ENCODE measurements at places on chromosomes 6 and 20.

GRCh38 chr20:19375395-19375794 lies 163.0 kb downstream of the SLC24A3 start:
- no peak for DNase-seq

- DNase-seq = no peak
Measured at GRCh38 chr6:31622684-31623091, 2.2 kb downstream of the PRRC2A start.

DNA sequence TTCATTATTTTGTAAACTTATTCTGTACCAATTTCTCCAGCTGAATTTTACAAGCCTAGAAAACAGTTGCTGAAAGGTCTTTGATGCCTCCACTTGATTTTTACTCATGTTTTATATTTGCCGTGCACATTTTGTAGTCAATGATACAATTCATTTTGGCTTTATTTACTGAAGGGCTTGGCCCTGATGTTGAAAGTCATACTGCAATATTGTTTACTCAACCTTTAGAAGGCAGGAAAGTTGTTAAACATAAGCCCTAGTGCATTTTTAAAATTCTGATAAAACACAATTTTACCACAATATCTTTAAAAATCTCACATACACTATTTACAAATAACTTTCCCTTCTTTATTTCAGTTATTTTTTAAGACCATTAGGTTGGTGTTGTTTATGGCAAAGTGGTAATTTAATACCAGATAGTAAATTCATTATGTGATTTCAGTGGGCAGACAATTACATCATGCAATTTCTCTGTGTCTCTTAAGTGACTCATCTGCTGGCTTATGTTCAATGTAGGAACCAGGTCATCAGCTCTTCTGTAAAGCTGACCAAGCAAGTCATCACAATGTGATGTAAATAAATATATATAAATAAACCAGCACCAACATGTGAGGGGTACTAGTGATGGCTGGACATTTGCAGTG lies 121.1 kb upstream of the SLC35B3 start:
- DNase-seq = no peak

- no peak for DNase-seq
Measured at GRCh38 chr20:51184289-51184688, 161.4 kb upstream of the KCNG1 start.

GRCh38 chr6:130020073-130020906 lies 1.9 kb downstream of the L3MBTL3 start:
- no peak for DNase-seq

- no peak for DNase-seq
Measured at GRCh38 chr6:169738976-169739529, 12.3 kb downstream of the DYNLT2 start.

- DNase-seq = no peak
Measured at GRCh38 chr6:99002831-99003230, 55.1 kb upstream of the FBXL4 start.

DNA sequence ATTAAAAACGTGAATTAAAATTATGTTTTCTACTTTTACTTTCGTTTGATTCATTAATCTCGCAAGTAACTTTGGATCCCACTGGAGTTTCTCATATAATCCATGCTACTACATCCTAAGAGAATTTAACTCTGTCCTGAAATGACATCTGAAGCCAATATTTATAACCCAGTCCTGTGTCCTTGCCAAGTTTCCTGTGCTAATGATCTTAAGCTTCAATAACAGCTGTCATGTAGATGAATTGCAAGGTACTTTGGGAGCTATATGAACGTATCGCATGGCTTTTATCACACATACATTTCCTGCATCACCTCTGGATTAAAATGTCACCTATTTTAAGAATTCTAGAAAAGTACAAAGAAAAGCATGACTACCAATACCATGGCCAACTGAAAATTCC lies 833.8 kb upstream of the CITED2 start:
- no peak for DNase-seq

DNA sequence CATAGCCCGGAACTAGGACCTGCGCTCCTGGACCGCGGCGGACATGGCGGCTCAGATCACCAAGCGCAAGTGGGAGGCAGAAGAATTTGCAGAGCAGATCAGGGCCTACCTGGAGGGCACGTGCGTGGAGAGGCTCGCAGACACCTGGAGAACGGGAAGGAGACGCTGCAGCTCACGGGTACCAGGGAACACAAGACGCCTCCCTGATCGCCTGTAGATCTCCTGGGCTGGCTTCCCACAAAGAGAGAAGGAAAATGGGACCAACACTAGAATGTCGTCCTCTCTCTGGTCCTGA lies 15.1 kb upstream of the HLA-A start:
- DNase-seq = no peak

- DNase-seq = no peak
Measured at GRCh38 chr6:148358196-148358785, 15.7 kb downstream of the SASH1 start.

GRCh38 chr20:13515291-13515690 lies 123.4 kb downstream of the TASP1 start:
- no peak for DNase-seq

DNA sequence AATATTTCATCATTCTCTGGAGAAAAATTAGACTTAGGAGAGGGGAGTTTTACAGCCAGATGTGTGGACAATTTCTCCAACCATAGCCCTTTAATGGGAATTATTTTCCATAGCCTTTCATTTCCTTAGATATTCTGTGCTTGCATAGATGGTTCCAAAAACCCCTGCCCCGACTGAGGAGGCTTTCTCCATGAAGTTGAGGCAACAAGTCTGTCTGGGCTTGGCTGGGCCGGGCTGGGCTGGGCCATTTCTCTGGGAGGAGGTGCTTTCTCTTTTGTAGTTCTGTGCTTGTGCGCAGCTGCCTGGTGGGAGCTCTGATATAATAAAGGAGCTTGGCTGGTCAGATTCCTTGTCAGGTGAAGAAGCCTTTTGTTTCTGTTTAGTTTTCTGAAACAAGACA lies 71.4 kb downstream of the SOBP start:
- DNase-seq = no peak

- no peak for DNase-seq
Measured at GRCh38 chr6:127120023-127120786, 1.7 kb downstream of the RSPO3 start.

DNA sequence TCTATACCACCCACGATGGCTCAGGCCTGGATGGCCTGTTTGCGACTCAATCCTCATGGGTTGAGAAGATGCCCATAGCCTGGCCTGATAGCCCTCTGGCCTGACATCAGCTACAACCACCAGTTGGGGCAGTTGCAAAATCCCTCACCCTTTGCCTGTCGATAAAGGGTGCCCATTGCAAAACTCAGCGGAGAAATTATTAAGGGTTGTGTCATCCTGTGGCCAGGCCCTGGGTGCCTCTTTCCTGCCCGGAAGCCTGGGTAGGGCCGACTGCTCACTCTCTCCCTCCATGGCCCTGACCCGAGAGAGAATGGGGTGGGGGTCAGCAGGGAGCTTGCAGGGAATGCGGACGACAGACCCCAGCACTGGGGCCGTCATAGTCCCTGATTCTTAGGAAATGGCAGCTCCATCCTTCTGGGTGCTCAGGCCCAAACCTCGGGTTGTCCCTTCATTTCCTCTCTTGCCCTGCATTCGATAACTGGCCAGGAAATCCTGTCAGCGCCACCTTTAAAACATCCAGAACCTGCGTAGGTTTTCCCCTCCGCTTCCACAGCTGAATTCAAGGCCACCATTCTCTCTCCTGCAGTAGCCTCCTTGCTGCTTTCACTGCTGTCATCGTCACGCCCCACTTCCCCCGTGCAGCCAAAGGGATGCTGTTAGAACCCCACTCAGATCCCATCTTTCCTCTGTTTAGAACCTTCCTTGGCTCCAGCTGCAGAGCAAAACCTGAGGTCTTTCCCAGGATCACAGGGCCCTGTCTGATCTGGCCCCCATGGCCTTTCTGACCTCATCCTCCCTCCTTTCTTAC lies 31.1 kb downstream of the CEBPB start:
- no peak for DNase-seq
